ENCODE measurements at places on chromosomes 12 and 14. TPM values are rescaled to one million over a fixed set of nuclear protein-coding genes. Genes with fewer than 3 reads are reported as not detected.

- no peak for DNase-seq
These were observed 72.8 kb upstream of the SAV1 start for GRCh38 chr14:50740856-50741255.

CNTN1 gene
- 124 TPM for total RNA-seq

SLC24A4 gene
- 0.49 TPM for total RNA-seq

DNA sequence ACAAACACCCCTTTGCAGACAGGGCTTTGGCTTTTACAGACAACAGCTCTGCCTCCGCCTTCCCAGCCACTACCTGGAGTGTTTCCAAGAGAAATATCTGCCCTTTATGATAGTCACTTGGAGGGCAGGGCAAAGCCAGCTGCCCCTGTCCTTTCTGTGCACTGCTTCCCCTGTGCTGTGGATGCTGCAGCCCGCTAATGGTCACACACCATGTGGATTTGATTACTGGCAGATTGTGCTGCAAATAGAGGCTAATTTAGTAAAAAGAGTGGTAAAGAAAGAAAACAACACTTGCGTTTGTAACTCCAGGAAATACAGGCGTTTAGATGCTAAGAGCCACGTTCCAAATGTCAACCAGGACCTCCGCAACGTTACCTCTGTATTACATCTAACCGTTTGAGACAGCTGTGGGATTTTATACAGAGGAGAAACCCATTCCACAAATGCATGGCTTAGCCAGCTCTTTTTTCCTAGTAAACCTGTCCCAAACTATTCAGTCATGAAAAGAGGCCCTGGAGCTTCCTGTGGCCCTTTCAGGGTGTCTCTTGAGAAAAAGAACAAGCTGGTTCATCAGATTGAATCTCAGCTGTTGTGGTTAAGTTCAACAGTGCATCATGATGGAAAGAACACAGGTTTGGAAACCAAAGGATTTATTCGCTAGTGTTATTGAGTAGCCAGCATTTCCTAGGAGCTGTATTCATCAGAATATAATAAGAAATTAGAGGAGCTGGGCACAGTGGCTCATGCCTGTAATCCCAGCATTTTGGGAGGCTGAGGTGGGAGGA, 30.1 kb upstream of the PWP1 start:
- no peak for DNase-seq

DNA sequence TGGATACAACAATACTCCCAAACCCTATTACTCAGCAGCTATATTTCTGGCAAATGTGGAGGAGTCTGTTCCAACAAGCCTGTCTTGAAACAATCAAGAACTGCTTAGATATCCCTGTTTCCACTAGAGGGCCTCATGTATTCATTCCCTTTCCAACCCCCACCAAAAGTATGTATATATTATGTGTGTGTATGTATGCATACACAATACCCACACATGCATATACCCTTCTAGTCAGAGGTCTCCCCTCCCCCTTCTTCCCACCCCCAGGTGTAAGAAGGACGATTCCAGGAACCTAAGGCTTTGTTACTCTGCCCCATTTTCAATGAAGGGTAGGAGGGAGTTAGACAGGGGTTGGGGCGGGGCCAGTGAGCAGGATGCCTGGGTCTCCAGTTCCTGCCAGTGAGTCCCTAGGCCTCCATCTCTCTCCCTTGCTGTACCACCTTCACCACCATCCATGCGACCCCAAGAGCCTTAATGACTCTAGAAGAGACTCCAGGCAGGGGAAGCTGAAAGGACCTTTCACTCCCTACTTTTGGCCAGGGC, at the start of gene DGKA:
TSS of gene DGKA (plus strand) at position 392 of the 546 bp plus-strand sequence. CDS start 5,342 bp downstream, outside the sequence.
- peak; percentile 41 for DNase-seq

- no peak for DNase-seq
These were observed 22.4 kb upstream of the LRRC10 start for GRCh38 chr12:69633061-69633460.

PRKD1 gene
- total RNA-seq: 43.6 TPM

- DNase-seq: peak; percentile 48
These were observed 914 bp upstream of the PACS2 start for GRCh38 chr14:105313381-105314286.

ZC3H10 gene
- total RNA-seq: 5.7 TPM

MYH7 gene
- not detected for total RNA-seq

Measured in uterus (tissue), 4 donors.